ENCODE measurements at places on chromosomes 5 and 9. TPM values are rescaled to one million over a fixed set of nuclear protein-coding genes. Genes with fewer than 3 reads are reported as not detected.

Gene SH3RF2
- polyA plus RNA-seq = 22.9 TPM

Gene INSL4
- polyA plus RNA-seq = not detected

Gene CCDC112
- polyA plus RNA-seq = 3.3 TPM

Gene OTP
- not detected for polyA plus RNA-seq

Gene CA9
- polyA plus RNA-seq = 0.15 TPM

Gene FGF18
- not detected for polyA plus RNA-seq

Gene ZDHHC11B
- not detected for polyA plus RNA-seq

Gene BTNL9
- polyA plus RNA-seq = not detected

Gene NIM1K
- polyA plus RNA-seq = not detected

Gene KLHL9
- polyA plus RNA-seq = 4.3 TPM

Gene ORM1
- not detected for polyA plus RNA-seq

Gene DMRT3
- not detected for polyA plus RNA-seq

Gene PCDHA9
- polyA plus RNA-seq = not detected

Gene LCN2
- 4.0 TPM for polyA plus RNA-seq

Gene FCN2
- polyA plus RNA-seq = not detected

Gene PSAT1
- 135 TPM for polyA plus RNA-seq

Gene GALNT12
- polyA plus RNA-seq = 0.19 TPM

Gene IFNA4
- not detected for polyA plus RNA-seq

Gene SLC46A2
- polyA plus RNA-seq = not detected

Gene SLC35A4
- 46.3 TPM for polyA plus RNA-seq

Gene CENPK
- 18.7 TPM for polyA plus RNA-seq

Gene PLK2
- polyA plus RNA-seq = 113 TPM

Gene LRRC19
- not detected for polyA plus RNA-seq

Gene SNX2
- 36.9 TPM for polyA plus RNA-seq

Gene CDC25C
- 7.8 TPM for polyA plus RNA-seq

Gene FOXI1
- not detected for polyA plus RNA-seq

Gene PFN3
- polyA plus RNA-seq = not detected

Gene IL3
- not detected for polyA plus RNA-seq

Gene GM2A
- 69.5 TPM for polyA plus RNA-seq

Gene DMGDH
- polyA plus RNA-seq = 0.29 TPM

Gene PTPRD
- 0.01 TPM for polyA plus RNA-seq

Gene PLPPR1
- not detected for polyA plus RNA-seq

Gene MRPL50
- polyA plus RNA-seq = 12.3 TPM

Gene RGS7BP
- polyA plus RNA-seq = not detected

Gene FOXD4
- 0.16 TPM for polyA plus RNA-seq

Gene AHRR
- 0.07 TPM for polyA plus RNA-seq

Gene PTPN3
- 7.5 TPM for polyA plus RNA-seq

Gene BRD8
- polyA plus RNA-seq = 20.5 TPM

Gene TSSK1B
- not detected for polyA plus RNA-seq

Gene HAPLN1
- polyA plus RNA-seq = not detected

Gene PCDHGC5
- 0.18 TPM for polyA plus RNA-seq

Gene REXO4
- 26.2 TPM for polyA plus RNA-seq

Gene ADAMTS2
- not detected for polyA plus RNA-seq

Data from foreskin keratinocyte (primary cell).